ENCODE measurements at places on chromosomes 1 and 21.

GRCh38 chr1:208895181-208895580, 651.0 kb upstream of the PLXNA2 start:
- DNase-seq, result no peak

GRCh38 chr1:11860587-11860986, 1.8 kb upstream of the NPPB start:
- no peak for DNase-seq

DNA sequence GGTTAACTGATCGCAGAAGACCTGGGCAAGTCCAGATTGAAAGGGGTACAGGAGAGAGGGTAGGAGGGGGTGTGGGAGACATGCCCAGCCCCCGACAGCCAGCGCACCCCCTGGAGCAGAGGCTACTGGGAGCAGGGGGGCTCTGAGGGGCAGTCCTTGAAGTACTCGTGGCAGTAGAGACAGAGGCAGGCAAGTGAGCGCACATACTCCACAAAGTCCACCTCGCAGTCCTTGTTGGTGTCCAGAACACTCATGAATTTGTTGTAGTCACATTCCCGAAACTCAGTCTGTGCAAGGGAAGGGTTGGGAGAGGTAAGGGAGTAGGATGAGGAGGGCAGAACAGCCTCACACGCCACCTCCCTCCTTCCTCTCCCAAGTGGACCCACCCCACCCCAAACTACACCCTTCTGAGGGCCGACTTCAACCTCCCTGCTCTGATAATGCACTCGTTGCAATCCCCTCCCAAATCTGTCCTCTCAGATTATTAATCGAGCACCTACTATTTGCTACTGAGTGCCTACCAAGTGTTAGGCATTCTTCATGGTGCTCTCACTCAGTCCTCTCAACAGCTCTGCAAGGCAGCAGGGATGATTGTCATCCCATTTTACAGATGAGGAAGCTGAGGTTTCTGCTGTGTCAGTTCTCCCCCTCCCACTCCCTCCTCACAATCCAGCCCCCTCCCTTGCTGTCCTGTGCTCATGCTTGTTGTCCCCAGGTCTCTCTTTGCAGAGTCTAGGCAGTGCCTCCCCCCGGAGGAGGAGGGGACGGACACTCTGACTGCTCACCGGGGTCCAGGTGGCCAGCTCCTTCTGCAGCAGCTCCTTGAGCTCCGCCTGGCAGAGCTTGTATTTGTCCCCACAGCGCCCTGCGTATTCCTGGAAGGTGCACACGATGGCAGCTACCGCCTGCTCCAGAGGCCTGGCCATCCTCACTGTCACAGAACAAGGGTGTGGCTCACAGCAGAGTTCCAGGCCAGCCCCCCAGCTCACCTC, 1.2 kb downstream of the S100A3 start:
- DNase-seq, result no peak

DNA sequence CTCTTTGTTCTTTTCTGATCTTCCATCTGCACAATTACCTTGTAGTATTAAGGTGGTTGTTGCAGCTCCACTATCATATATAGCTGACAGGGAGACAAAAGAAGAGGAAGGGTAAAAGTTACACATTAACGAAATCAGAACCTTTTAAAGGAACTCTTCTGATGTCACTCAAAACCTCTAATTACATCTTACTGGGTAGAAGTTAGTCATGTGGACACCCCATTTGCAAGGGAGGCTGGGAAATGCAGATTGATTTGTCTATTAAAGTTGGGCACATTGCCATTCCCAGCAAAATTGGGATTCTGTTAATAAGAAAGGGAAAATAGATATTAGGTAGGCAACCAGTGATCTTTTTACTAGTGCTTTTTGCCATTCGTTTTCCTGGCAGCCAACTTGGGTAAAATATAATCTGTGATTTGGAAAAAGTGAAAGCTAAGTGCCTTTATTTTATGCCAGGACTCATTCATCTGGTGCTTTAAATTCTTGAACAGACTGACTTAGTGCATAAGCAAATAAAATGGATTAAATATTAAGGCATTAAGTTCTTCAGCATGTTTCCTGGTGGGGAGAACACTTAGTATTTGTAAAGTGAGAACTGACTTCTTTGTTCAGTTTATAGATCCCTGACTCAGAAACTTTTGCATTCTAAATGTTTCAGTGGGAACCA, 71.3 kb downstream of the DNM3 start:
- DNase-seq, result no peak

DNA sequence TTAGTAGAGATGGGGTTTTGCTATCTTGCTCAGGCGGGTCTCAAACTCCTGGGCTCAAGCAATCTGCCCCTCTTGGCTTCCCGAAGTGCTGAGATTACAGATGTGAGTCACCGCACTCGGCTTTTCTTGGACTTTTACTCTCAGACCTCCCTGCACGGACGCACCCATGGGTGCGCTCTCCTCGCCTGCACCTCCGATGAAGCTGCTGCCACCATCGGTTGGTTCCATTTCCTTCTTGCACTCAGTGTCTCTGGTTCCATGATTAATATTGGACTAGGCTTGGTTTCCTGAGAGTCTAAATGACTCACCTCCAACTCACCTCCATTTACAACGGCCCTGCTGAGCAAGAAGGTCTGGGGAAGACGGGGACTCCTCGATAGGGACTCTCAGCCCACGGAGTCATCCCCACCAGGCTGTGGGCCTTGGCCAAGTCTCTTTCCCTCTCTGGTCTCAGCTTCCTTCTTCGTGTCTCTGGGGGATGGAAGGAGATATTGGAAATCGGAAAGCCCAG, 6.7 kb upstream of the TNFRSF8 start:
- DNase-seq, result no peak

DNA sequence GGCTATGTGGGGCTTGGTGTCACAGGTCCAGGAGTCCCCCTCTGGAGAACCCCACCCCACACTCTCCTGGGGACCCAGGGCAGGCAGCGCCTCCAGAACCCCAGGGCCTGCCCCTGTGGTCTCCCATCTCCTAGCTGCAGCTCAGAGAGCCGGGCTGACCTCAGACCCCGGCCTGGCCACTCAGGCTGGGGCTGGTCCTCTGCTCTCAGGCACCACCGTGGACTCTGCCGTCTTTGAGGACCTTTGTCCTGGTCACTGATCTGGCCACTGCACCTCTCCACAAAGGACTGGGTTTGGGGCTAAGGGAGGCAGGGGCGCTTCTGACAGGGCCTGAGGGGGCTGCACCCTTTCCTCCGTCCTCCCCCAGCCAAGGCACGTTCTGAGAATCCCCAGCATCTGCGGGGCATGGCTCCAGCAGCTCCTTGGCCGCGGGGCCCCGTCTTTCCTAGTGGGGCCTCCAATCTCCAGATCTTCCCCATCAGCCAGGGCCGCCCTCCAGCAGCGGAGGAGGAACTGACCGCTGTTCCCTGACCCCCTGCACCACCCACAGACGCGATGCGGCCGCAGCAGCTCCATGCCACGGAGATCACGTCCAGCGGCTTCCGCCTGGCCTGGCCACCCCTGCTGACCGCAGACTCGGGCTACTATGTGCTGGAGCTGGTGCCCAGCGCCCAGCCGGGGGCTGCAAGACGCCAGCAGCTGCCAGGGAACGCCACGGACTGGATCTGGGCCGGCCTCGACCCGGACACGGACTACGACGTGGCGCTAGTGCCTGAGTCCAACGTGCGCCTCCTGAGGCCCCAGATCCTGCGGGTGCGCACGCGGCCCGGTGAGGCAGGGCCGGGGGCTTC, 3.3 kb downstream of the VWA1 start:
- no peak for DNase-seq

- no peak for DNase-seq
Measured at GRCh38 chr1:23384312-23385058, 14.8 kb upstream of the ZNF436 start.

GRCh38 chr1:181083842-181084605, 4.5 kb upstream of the IER5 start:
- DNase-seq, result no peak

DNA sequence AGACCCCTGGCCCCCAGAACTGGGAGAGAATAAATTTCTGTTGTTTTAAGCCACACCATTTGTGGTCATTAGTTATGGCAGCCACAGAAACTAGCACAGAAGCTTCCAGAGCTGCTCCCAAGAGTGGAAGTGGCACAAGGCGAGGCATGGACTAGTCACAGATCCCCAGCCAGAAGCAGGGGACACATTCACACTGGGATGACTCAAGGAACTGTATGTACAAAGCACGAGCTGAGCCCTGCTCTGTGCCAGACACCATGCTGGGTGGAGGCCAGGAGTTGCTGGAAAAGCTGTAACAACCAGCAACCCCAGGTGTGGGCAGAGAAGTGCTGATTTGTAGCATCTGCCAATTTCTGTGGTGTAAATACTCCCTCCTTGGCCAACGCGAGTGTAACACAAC, 55.6 kb downstream of the TCP10L start:
- DNase-seq, result no peak

DNA sequence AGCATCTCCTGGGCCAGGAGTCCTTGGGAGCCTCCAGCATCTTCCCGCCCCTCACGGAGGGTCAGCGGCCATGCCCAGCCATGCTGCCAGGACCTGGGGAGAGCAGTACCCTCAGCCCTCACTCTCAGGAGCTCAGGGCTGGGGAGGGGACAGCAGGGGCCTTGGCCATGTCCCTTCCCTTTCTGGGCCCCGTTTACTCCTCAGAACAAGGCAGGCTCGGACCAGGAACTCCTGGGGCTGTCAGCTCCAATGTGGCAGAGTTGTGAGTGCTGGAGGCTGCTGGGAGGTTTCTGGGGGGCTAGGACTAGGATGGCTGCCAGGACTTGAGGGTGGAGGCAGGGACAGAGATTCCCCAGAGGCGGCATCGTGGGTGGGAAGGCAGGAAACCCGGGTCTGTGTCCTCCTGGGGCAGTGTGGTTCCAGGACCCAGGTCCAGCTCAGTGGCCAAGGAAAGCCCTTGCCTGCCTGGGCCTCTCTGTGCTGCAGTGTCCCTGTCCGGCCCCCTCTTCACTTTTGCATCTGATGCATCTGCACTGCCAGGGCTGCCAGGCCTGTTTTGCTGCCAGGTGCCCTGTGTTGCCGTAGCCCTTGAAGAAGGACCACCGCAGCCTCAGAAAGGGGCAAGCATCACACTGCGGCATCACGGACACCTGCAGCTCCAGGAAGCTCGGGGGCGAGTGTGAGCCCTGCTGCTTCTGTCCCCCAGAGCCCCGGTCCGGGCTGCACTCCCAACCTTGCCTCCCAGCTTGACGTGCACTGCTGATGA, 223.9 kb downstream of the CAMTA1 start:
- no peak for DNase-seq

- no peak for DNase-seq
Measured at GRCh38 chr1:174671826-174672225, 224.1 kb downstream of the GPR52 start.

GRCh38 chr21:43347461-43348169, 79.3 kb downstream of the SIK1 start:
- DNase-seq, result no peak

GRCh38 chr1:3811595-3811911, 15.3 kb upstream of the LRRC47 start:
- DNase-seq, result no peak

DNA sequence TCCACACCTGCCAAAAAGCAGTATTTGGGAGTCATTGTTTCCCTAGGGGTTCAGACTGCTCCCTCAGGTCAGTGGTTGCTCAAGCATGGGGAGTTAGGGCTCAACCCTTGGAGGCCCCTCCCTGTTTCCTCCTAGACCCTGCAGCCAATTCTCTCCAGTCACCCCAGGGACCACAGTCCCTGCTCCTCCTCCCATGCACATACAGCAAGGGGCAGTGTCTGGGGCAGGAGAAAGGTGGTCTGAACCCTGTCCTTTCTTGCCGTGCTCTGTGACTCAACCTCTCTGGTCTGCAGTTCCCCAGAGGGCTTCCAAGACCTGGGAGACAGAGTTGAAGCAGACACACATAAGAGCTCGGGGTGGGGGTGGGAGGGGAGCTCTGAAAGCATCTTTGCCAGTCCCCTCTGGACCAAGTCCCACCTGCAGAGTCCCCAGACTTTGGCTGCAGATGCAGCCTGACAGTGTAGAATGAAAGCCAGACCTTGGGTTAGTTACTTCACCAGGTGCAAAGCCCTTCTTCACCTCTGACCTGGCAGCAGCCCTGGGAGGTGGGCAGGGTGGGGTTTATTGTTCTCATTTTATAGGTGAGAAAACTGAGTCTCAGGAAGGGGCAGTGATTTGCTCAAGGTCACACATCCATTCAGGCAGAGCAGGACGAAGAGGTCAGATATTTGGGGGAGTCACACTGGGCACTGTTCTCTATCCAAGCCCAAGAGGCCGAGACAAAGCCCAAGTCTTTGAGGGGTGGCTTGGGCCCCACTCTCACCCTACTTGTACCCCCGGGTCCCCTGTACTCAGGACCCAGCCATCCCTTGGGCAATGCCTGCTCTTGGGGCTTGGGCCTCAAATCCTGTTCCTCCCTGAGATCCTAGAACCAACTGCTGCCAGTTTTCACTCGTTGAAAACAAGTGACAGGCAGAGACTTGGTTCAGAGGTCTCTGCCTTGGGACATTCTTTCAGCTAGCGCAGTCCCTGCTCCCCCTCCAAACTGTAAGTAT, 748 bp downstream of the PDZK1IP1 start:
- DNase-seq, result no peak

DNA sequence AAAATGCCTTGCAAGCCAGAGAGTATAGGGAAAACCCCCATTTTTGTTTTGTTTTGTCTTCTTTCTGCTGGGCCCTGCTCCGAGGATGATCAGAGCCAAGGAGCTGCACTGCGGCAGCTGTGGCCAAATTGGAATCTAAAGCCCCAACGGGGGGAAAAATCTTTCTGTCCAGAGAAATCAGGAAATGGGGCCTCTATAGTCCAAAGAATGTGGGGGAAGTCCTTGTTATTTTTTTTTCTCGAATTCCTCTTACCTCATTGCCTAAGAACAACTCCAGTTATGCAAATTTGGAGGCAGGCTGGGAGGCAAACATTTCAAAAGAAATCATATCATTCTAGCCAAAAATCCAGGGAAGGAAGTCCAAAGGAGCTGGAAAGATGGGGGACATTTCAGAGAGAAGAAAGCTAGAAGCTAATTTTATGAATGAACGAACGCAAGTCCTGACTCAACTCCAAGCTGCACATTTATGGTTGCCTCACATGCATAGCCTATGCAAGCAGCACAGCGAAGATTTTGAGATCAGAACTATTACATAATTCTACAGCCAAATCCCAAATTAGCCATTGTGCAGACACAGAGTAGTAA, 263.2 kb downstream of the KCTD3 start:
- DNase-seq, result no peak
